ENCODE measurements at places on chromosomes 1 and 21. TPM values are rescaled to one million over a fixed set of nuclear protein-coding genes. Genes with fewer than 3 reads are reported as not detected.

IPO9 gene
- total RNA-seq, result 23.7 TPM

MAP3K21 gene
- 12.1 TPM for total RNA-seq

BSND gene
- total RNA-seq, result not detected

ATAD3A gene
- total RNA-seq, result 37.3 TPM

AMY1A gene
- not detected for total RNA-seq

SPATA46 gene
- not detected for total RNA-seq

GUCA2B gene
- not detected for total RNA-seq

ALG14 gene
- 14.3 TPM for total RNA-seq

SFN gene
- total RNA-seq, result 623 TPM

NR5A2 gene
- 5.6 TPM for total RNA-seq

CELA2A gene
- total RNA-seq, result not detected

ARF1 gene
- 430 TPM for total RNA-seq

RYR2 gene
- 0.07 TPM for total RNA-seq

HNRNPR gene
- total RNA-seq, result 184 TPM

TRAF3IP3 gene
- not detected for total RNA-seq

MRPL20 gene
- 127 TPM for total RNA-seq

PTGFR gene
- not detected for total RNA-seq

FAM167B gene
- total RNA-seq, result 0.45 TPM

PPCS gene
- total RNA-seq, result 38.7 TPM

GFI1 gene
- 0.23 TPM for total RNA-seq

RNF187 gene
- total RNA-seq, result 55.9 TPM

FLG gene
- not detected for total RNA-seq

C4BPB gene
- total RNA-seq, result 2.0 TPM

CKS1B gene
- 385 TPM for total RNA-seq

CR1L gene
- total RNA-seq, result not detected

HFM1 gene
- 0.09 TPM for total RNA-seq

TFF2 gene
- total RNA-seq, result 0.47 TPM

NOL9 gene
- total RNA-seq, result 3.3 TPM

MMP23B gene
- 0.51 TPM for total RNA-seq

IVL gene
- total RNA-seq, result not detected

CCDC190 gene
- not detected for total RNA-seq

DAB1 gene
- total RNA-seq, result not detected

E2F2 gene
- total RNA-seq, result 2.9 TPM

RTCA gene
- total RNA-seq, result 19.8 TPM

OXCT2 gene
- 0.60 TPM for total RNA-seq

IFI44 gene
- total RNA-seq, result 0.25 TPM

BECN2 gene
- not detected for total RNA-seq

PGLYRP4 gene
- total RNA-seq, result not detected
